ENCODE measurements at places on chromosomes 16 and 17.

DNA sequence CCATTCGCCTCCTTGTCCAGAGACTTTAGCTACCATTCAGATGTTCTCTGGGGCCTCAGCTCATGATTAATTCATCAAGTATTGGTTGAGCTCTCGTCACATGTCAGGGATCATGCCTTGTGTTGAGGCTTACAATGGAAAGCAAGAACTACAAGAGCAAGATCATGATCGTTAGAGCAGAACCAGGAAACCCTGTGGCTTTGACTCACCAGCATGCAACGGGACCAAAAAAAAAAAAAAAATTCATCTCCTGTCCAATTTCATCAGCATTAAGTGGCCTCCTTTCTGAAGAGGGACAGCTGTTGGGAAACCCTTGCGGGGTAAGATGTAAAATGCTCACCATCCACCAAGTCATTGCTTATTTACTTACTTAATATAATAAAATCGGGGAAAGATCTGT is 12.1 kb upstream of the USP10 start:
- no peak for DNase-seq

DNA sequence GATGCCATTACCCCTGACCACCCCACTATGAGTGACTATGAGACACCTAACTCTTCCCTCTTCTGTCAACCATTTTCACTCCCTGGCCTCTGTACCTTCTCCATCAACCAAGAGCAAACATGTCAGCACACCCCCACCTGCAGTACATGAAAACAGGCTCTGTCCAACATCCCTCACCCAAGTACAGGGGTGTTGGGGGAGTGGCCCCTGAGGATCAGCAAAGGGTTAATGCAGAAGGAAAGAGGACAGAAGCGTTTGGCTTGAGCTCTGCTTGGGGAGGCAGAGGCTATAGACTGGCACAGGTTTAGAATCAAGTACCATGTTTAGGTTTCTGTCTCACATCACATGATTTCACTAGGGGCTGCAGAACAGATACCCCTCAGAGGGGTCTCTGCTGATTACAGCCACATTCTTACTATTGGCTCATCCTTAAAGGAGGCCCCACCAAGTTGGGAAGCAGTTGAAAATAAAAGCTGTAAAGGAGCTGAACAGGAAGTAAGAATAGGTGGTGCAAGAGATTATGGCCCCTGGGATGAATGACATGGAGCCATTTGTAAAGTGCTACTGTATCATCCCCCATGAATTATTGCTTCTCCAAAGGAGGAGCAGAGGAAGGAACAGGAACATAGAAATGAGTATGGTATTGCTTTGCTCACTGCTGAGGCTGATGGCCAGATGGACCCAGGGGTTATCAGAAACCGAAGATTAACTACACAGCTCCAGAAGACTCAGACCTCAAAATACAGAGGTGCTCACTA is 2.4 kb upstream of the PSMC3IP start:
- no peak for DNase-seq

GRCh38 chr16:85391175-85391707 is 221.9 kb upstream of the GSE1 start:
- no peak for DNase-seq

GRCh38 chr17:79781012-79781650 is 3.2 kb downstream of the CBX2 start:
- no peak for DNase-seq

DNA sequence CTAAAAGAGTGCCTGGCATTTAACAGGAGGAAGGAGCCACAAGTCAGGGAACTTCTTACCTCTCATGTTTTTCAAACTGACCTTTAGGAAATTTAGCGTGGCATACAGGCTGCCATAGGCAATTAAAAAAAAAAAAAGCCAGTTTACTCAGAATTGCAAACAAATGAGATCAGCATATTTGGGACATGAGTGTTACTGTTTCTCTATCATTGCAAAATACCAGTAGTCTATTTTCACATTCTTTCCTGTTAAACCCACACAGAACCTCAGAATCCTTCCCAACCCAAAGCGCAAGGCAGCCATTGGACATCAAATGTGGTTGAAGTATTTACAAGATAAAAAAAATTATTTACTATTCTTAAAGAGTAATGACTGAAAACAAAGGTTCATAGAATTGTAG is 366.4 kb upstream of the DYNLRB2 start:
- no peak for DNase-seq

- no peak for DNase-seq
These were observed 785.6 kb upstream of the SOX9 start for GRCh38 chr17:71335212-71335611.

DNA sequence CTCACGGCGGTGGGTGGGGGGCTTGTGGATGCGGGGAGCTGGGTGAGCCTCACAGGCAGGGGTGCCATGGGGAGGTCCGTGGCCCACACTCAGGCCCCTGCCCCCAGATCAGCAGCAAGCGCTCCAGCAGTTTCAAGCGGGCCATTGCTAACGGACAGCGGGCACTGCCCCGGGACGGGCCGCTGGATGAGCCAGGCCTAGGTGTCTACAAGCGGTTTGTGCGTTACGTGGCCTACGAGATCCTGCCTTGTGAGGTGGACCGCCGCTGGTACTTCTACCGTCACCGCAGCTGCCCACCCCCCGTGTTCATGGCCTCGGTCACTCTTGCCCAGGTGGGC is 1.1 kb downstream of the RHBDL1 start:
- no peak for DNase-seq

GRCh38 chr16:28610595-28611191 is 849 bp upstream of the SULT1A1 start:
- no peak for DNase-seq

DNA sequence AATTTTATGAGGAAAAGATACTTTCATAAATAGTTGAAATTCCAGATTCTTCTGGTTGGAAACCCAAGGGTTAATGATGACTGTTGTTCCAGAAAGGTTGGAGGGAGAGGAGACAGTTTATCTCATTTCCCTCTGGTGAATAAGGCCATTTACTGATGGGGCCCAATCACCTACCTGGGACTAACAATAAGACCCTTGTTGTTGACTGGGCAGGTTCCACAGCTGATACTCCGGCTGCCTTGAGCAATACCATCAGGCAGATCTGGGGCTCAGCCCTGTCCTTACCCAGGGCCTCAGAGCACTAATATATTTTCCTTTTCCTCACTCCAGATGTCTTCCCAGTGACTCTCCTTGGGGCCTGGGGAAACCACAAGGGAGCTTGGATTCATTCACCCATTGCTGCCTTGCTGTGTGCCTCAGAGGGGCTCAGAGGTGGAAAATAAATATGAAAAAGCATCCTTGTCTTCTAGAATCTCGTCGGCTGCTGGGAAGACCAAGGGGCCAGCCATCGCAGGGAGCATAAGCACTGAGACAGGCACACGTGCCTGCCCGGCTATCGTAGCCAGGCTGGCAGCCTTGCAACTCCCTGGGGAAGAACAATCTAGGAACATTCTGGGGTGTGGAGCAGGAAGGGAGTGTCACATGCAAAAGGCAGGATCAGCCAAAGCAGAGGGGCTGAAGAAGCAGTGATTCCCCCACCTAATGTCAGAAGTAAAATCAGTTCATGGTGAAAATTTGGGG is 54.4 kb downstream of the MPRIP start:
- DNase-seq: no peak

GRCh38 chr17:62596662-62597061 is 30.8 kb upstream of the MRC2 start:
- no peak for DNase-seq

DNA sequence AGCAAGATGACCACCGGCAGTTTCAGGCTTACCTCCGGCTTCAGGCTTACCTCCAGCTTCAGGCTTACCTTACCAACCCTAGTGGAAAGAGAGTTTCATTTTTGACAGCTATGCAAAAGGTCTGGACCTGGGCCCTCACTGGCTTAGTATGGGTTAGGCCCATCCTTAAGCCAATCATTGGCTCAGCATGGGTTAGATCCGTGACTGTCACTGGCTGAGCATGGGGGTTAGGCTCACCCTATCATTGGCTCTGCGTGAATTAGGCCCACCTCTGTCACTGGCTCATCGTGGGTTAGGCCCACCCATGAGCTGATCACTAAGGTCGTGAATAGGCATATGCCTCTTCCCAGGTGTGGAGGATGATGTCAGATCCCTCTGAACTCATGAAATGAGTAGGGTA is 8.1 kb downstream of the NDE1 start:
- no peak for DNase-seq

- no peak for DNase-seq
These were observed 9.1 kb downstream of the FOXJ1 start for GRCh38 chr17:76131692-76132573.

DNA sequence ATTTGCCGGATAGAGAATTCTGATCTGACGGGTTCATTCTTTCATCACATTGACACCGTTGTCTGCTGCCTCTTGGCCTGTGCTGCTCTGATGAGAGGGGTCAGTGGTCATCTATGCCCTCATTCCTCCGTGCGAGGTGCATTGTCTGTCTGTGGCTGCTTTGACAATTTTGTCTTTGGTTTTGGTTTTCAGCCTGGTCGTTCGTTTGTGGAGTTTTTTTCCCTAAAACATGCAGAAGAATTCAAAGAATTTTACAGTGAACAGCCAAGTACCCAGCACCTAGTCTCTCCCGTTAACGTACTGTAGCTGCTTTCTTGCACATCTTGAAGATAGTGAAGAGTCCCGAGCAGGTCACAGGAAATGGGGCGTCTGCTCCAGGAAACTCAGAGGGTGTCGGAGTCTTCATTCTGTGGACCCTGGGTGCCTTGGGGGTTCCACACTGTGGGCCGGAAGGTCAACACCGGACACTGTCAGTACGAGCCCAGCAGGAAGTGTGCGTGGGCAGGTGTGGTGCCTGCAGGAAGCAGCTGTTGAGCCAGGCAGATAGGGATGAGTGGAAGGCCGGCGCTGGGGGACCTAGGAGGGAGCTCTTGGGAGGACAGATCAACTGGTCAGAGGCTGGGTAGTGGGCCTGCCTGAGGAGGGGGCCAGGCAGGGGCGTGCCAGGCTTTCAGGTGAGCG is 28.2 kb downstream of the CRAMP1 start:
- no peak for DNase-seq

GRCh38 chr17:65514541-65514940 is 46.9 kb downstream of the AXIN2 start:
- no peak for DNase-seq

- DNase-seq: no peak
These were observed 2.6 kb downstream of the LGALS3BP start for GRCh38 chr17:78976907-78977680.

DNA sequence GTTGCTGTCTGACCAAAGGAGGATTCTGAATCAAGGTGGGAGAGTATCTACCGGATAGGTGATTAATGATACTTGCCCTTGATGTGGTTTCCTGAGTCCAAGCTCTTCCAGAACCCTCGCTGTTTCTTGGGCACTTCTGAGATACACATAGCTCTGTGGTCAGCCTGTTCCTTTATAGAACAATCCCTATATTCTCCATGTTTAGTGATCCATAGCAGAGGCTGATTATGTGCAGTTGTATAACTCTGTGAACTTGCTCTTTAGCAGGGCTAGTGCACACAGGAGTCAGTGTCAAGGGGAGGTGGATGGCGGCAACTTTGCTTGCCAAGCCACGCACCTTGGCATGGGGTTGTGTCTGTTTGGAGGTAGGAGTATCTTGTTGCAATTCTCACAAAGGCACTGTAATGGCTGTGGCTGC is 36.1 kb downstream of the ARL4D start:
- DNase-seq: no peak

DNA sequence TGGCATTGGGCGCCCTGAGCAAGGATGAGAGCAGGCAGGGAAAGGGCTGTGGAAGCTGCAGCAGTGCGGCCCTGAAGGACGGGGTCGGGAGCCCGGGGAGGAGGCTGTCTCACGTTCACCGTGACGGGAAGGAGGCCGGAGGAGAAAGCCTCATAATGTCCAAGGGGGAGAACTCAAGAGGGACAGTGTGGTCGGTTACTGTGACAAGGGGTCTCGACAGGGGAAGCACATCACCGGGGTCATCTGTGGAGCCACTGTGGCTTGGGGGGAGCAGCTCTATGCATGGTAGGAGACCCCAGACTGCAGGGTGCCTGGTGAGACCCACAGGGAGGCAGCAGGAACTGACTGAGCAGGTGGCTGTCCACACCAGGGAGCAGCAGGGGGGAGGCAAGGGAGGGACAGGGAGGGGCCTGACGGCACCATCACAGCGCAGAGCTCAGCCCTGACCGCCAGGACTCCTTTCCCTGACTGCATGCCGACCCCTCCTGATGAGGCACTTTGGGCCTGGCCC is 154.6 kb upstream of the CHMP6 start:
- DNase-seq: no peak

DNA sequence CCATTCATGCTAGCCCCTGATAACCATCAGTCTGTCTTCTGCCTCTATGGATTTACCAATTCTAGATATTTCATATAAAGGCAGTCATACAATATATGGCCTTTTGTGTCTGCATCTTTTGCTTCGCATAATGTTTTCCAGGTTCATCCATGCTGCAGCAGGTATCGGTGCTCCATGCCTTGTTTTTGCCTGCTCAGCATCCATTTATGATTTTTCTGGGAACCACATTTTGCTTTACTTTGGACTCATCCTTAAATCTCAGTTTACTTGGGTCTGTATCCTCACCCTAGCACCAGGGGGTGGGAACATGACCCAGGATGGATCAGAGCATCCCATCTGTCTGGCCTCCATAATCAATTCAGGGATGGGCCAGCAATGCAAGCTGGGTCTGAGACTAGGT is 325.7 kb downstream of the XYLT1 start:
- no peak for DNase-seq

- DNase-seq: no peak
These were observed 33.6 kb downstream of the MEOX1 start for GRCh38 chr17:43628089-43628650.

DNA sequence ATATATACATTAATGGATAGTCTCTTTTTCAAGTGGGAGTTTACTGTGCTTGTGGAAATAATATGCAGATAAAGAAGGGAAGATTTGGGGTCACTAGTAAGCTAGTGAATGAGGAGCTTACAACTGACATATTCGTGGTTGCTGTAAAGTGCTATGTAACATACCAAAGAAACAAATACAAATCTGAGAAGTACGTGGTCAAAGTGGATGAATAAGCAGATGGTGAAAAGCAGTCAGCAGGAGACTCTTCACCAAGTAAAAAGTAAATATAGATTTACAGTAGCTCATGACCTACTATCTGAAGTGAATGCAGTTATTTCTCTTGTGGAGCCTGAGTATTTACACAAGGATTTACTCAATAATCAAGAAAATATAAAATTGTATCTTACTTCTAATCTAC is 136.6 kb upstream of the ELAC2 start:
- DNase-seq: no peak

DNA sequence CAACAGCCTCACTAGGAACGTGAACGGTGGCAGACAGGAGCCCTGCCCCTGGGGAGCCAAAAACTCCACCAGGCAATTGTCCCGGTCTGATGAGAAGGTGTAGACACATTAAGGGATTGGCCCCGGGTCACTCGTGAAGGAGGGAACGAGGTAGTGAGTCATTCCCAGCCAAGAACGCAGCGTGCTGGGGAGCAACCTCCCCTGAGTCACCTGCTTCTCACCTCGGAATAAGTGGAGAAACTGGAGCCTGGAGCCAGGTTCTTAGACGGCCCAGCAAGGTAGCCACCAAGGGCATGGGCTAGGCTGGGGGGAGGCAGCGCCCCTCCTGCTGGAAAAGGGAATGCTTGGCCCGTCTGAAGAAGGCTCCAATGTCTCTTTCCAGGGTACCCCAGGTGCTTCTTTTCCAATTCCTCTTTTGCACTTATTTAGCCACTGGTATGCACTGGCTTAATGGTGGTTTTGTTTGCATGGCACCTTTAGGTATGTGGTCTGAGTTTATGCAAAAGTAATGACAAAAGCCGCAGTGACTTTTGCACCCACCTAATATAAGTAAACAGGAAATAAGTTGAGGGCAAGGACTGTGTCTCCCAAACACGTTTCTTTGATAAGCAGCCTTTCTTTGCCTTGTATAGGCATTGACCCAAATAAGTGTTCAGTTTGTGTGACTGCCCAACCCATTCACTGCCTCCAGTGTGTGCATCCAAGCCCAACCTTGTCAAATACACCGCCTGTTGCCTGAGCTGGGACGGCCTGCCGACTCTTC is 1.8 kb upstream of the HELZ start:
- DNase-seq: peak; percentile 56
